ENCODE measurements at places on chromosomes 6 and 20.
A peak's percentile ranks its signal among the peaks of the same experiment; 100 is the strongest.

- no peak for DNase-seq
Measured at GRCh38 chr6:10404799-10405512, 9.9 kb downstream of the TFAP2A start.

DNA sequence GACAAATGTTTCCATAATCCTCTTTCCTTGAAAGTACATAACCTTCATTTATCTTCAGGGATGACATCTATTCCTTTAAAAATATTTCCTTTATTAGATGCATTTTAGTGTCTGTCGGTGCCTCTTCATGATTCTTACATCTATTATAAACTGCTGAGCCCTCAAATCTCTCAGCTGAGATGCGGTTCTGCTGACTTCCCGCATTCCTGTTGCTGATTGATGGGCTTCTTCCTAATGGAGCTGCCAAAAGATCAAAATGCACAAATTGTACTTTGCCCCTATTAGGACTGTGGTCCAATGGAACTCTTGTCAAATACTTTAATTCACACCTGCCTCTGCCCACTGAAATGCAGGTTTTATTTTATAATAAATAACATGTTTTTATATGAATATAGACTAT, 78.7 kb upstream of the SAMD5 start:
- no peak for DNase-seq

- no peak for DNase-seq
Measured at GRCh38 chr6:168035098-168035660, 37.7 kb downstream of the KIF25 start.

DNA sequence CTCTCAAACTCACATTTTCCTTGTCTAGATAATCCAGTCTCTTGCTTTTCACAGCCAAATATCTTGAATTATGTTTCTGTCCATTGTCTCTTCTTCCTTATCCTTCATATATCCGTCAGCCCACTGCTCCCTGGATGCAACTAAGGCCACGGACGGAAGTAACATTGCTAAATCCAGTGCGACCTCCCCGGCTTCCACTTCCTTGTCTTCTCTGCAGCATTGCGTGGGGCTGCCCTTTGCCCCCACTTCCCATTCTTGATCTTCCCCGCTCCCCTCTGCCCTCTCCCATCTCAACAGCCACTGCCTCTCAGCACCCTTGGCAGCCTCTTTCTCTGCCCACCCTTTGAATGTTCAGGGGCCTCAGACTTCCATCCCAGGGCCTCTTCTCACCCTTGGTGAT, 190.4 kb upstream of the UST start:
- DNase-seq = no peak

GRCh38 chr20:20369250-20370093, 1.6 kb downstream of the INSM1 start:
- peak; percentile 63 for DNase-seq

- no peak for DNase-seq
Measured at GRCh38 chr20:19992996-19993908, 23.9 kb upstream of the NAA20 start.

GRCh38 chr6:167469101-167469500, 144.2 kb downstream of the TTLL2 start:
- DNase-seq = no peak

GRCh38 chr6:71091167-71091566, 134.3 kb upstream of the B3GAT2 start:
- DNase-seq = no peak

DNA sequence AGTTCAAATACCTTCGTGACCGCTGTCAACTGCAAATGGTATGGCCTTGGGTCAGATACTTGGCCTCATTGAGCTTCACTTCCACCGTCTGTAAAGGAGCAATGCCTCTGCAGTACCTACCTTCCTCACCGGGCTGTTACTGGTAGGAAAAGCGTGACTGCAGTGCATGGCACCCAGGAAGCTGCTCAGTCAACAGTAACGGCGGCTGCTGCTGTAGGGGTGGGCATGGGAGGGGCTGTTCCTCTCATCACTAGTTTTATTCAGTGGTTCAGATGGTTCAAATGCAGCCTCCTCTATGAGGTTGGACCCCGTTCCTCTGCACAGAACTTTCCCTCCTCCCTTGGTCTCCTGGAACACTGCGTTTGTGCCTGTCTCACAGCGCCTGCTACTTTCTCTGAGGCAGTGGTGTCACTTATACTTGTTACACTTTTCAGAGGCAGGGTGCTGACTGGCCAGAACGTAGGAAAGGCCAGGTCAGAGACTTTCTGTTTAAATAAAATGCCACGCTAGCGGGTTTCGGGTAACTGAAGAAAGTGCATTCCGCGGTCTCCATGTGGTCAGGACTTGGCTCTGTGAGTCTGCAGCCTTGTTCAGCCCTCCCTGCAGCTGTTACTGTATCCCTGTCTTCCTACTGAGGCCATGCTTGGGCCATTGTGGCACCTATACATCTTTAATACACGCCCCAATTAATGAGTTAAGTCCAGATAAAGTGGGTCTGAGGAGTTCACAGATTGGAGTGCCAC, 279.6 kb downstream of the NRN1 start:
- DNase-seq = no peak

DNA sequence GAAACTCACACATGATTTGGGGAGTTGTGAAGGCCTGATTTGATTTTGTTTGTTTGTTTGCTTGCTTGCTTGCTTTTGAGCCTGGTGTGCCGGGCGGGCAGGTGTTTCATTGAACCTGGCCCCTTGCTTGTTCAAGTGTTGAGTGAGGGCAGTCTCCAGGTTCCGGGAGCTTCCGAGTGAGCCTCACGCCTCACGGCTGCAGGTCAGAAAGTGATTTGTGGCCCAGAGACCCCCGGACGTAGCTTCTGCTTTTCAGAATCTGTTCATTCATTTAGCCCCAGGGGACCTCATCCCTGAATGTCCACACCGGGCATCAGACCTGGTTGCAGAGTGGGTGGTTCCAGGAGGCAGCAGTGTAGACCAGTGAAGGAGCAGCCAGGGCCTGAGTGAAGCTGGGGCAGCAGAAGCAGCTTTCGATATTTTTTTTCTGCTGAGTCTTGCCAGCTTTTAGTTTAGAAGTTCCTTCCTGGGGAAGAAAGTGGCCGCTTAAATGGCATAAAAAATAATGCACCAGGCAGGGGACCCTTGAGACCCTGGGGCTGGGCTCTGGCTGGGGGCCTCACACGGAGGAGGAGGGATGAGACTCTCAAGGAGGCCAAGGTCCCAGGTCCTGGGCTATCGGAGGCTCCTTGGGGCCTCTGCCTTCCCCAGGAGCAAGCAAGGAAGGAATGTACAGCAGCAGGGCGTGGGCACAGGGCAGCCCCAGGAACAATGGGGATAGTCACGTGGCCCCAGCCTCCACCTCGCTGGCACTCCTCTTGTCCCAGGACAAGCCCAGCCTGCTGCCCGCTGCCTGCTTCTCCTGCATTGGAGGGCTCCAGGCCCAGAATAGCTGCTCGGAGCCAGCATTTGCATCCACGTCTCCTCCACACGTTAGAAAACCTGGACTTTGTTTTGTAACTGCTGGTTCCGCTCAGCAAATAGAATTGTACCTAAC, 89.2 kb upstream of the BHLHE23 start:
- no peak for DNase-seq

GRCh38 chr20:21162631-21163030, 36.7 kb downstream of the KIZ start:
- DNase-seq = no peak

DNA sequence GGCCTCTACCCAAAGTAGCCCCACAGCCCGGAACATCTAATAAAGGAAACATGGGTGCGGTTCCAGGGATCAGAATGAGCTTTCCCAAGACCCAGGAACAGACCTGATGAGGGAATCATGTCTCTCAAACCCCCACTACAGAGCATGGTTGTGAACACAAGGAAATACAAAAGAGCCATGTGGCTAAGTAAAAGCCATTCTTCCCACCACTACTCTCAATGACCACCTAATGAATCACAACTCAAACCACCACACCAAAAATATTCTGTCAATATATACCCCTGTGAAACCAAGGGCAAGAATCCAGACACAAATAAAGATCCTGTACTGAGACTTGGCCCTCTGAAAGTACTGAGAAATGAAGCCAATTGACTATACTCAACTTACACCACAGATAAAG, 20.9 kb upstream of the COL21A1 start:
- no peak for DNase-seq

DNA sequence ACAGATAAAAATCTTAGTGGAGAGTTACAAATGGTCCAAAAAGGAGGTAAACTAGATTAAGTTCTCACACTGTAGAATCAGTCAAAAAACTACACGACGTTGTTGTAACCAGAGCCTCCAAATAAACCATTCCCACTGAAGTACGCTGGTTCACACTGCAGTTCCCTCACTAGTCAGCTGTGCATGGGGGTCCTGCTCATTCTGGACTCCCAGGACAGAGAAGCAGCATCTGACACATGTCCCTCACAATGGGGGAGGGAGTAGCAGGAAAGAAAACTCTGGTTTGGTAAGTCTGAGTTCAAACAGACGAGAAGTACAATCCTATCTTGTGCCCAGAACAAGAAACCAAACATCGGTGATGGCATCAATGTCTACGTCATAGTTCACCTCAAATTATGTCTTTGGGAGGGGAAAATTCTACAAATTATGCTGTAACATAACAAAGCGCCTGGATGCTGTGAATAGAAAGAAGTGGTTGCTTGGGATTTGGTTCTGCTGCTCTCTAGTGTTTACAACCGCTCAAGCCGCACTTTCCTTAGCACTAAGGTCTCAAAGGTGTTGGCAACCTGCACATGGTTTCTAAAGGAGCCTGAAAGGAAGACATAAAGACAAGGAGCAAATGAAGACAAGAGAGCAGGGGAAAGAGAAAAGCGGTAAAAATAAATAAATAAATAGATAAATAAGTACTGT, 208.0 kb downstream of the GMDS start:
- DNase-seq = no peak

GRCh38 chr6:38354037-38354381, 285.7 kb downstream of the BTBD9 start:
- no peak for DNase-seq

DNA sequence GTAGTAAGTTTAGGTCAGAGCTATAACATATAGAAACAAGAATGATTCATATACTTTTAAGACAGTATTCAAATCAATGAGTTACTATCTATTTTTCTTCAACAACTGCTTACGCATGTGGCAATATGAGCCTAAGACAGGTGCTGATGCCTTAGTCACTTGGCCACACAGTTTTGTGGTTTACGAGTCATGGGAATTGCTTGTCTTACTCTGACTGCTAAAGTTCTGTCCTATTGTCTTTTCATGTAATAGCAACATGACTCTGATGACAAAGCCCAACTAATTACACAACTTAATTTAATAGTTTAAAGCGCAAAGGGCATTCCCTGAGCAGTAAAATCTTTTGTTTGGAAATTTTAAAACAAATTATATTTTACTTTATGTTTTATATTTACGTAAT, 159.3 kb upstream of the CENPW start:
- no peak for DNase-seq

GRCh38 chr20:18743665-18744440, 69.7 kb upstream of the SCP2D1 start:
- no peak for DNase-seq

GRCh38 chr6:157530724-157531168, 149.8 kb downstream of the ZDHHC14 start:
- no peak for DNase-seq

GRCh38 chr6:333379-334002, 41.2 kb downstream of the DUSP22 start:
- no peak for DNase-seq

GRCh38 chr20:50077818-50078601, 34.9 kb downstream of the UBE2V1 start:
- no peak for DNase-seq

DNA sequence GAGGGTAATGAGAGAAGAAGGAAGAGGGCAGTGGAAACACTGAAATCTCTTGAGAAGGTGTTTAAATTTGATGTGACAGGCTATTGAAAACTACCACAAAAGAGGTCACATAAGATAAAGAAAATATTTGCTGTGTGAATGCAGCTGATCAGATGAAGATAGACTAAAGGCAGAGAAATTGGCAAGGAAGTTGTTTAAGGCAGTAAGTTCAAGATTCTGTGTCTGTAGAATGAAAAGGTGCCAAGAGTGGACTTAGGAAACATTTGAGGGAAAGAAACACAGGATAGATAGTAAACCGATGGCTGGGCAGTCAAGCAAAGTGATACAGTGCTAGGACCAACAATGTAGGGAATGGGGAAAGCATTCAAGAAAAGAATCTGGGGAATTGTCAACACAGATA, 332.3 kb upstream of the MARCKS start:
- no peak for DNase-seq

DNA sequence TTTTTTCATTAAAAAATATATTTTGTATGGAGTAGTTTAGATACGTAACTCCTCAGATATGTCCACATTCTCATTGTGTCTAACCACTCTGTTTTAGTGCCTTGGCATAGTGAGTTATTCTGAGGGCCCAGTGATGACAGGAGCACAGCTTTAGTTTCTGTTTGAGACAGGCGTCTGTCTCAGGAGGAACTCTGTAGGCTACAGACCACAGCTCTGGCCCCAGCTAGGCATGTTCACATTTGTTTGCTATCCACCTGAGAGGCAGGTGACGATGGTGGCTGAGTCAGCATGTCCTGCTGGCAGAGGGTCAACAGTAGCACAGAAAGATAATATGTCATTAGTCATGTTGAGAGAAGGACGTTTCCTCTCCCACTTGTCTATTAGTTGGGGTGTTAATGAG, 16.3 kb downstream of the LRRC1 start:
- DNase-seq = peak; percentile 97

GRCh38 chr6:112613410-112613809, 266.3 kb downstream of the RFPL4B start:
- DNase-seq = no peak

GRCh38 chr20:58869662-58870227, 17.2 kb downstream of the GNAS start:
- no peak for DNase-seq

GRCh38 chr6:90233213-90233612, 63.4 kb downstream of the BACH2 start:
- DNase-seq = no peak

DNA sequence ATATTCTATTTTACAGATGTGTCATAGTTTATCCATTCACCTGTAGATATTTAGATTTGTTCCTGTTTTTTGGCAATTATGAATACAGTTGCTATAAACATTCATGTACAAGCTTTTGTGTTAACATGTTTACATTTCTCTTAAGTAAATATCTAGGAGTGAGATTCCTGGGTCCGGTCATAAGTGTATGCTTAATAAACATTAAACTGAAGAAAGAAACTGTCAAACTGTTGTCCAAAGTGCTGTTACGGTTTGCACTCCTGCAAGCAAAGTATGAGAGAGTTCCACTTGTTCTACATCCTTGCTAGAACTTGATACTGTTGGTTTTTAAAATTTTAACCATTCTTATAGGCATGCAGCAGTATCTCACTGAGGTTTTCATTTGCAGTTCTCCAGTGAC, 138.6 kb downstream of the RALGAPA2 start:
- no peak for DNase-seq

DNA sequence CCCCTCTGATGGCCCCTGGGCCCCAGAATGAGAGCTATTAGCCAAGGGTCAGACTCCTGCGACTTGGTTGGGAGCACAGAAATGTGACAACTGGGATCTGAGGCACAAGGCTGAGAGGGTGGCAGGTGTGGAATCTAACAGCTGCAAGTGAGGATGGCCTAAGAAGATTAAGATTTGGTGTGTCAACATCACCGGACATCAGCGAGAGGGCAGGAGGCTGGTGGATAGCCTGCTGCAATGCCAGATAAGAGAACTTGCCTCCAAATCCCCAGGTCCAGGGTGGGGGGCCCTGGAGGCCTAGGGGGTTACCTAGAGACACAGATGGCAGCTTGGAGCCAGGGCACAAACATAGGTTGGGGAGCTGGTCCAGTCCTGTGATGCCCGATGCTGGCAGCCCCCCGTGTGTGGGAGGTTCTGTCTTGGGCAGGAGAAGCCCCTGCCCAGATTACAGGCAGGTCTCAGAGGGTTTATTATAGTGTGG, 155.8 kb downstream of the GRM4 start:
- no peak for DNase-seq

Measured in MM.1S (cell line).